Stimulated activated CD4-positive, alpha-beta T cell treated with anti-CD3 and anti-CD28 coated beads, Interleukin-15, amount 100 ng/mL, for 24 hours (primary cell): ENCODE measurements at places on chromosomes 11 and 22.

DNA sequence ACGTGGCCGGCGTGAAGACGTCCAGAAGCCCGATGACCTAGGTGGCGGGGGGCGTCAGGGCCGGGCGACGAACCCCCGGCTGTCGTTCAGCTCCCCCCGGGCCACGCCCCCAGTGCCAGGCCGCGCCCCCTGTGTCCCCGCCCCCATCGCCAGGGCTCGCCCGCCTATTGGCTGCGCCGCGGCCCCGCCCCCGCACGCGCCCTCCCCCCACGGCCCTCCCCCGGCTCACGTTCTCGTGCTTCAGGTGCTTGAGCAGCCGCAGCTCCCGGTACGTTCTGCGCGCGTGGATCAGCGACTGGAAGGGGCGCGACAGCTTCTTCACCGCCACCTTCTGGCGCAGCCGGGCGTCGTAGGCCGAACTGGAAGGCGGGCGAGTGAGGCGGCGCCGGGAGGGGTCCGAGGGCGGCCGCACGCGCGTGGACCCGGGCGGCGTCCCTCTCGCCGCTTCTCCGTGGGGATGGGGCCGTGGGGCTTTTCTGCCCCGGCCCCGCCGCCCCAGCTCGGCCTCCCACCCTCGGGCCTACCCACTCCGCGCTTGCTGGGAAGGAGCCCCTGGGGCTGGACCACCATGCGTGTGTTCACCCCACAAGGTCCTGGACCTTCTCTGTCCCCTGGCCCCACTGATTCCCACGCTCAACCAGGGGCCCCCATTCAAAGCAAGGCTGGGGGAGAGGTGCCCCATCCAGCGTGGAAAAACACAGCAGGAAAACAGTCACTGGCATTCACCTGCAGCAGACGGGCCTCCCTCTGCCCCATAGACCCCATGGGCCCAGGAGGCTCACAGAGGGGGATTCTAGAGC lies 2.4 kb downstream of the MAPK11 start:
- peak; percentile 69 for DNase-seq

GRCh38 chr22:41862160-41862529 lies 29.2 kb downstream of the SREBF2 start:
- peak; percentile 59 for DNase-seq

GRCh38 chr11:20027556-20028013 lies 132.7 kb downstream of the DBX1 start:
- no peak for DNase-seq

DNA sequence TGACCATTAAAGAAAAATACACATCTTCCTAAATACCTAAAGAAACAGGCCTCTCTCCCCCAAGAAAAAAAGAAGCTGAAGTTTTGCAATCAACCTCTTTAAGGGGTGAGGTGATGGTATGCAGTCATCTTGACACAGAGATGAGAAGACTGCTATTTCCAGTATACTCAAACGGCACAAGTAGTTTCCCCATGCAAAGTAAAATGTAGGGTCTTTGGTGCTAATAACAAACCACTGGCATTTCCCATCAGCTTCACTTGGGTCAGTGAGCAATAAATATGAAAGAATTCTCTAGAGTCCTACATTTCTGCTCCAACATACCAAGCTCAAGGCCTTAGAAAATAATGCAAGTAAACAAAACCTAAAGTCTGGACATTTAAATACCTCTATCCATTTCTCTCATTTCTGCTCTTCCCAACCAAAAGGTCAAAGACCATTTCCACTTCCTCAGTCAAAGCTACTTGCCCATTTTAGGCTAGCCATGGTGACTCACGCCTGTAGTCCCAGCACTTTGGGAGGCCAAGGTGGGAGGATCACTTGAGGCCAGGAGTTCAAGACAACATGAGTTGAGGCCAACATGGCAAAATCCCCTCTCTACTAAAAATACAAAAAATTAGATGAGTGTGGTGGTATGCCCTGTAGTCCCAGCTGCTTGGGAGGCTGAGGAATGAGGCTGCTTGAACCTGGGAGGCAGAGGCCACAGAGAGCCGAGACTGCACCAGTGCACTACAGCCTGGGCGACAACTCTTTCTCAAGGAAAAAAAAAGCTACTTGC lies 39.5 kb upstream of the CHRNA10 start:
- DNase-seq, result no peak

- DNase-seq, result no peak
Measured at GRCh38 chr11:120020981-120021380, 116.9 kb downstream of the TRIM29 start.

GRCh38 chr22:50086526-50086925 lies 1.3 kb upstream of the MLC1 start:
- DNase-seq, result no peak

DNA sequence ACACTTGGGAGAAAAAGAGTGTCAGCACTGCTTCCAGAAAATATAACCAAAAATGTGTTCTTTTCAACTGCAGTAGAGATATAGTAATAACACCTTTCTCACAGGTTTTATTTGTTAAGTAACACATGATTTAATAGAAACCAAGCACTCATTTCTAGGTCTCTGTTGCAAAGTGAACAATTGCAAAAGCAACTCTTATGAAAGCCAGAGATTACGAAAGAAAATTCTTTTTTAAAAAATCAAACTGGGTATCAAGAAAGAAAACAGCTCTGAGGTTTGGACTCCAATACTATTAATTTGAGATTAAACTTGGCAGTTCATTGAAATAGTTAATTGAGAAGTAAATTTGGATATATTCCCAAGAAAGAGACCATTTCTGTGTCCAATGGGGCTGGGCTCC lies 9.8 kb upstream of the XKR3 start:
- DNase-seq, result no peak

GRCh38 chr11:12811861-12812260 lies 137.6 kb downstream of the TEAD1 start:
- no peak for DNase-seq

DNA sequence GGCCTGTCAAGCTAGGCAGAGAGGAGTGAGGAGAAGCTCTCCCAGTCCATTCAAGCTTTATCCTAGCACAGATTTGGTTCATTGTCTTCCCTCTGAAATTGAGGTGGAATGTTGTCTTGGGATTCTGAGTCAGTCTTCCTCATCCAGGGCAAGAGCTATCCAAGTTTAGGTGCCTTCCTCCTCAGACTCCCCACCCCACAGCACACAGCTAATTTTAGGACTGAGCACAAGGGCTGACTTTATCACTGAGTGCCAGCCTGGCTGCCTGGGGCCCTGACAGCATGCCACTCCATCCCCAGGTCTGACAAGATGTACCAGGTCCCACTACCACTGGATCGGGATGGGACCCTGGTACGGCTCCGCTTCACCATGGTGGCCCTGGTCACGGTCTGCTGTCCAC lies 2.6 kb downstream of the PGAP2 start:
- DNase-seq, result no peak

DNA sequence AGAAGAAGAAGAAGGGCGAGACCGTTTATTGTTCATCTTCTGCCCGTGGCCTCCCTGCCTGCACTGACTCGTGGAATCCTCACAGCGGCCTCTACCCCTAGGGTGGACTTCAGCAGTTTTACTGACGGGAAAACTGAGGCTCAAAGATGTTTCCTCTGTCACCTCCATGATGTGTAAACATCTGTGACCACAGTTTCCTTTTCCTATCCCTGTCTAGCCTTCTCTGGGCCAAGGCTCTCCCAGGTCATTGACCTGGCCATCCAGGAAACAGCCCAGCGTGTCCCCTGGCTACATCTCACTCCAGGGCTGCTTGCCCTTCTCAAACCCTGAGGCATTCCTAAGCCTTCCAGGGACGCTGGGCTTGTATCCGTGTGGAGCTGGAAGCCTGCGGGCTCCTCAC lies 49.0 kb upstream of the GCAT start:
- no peak for DNase-seq

- no peak for DNase-seq
Measured at GRCh38 chr22:42587588-42588175, 27.0 kb downstream of the POLDIP3 start.

DNA sequence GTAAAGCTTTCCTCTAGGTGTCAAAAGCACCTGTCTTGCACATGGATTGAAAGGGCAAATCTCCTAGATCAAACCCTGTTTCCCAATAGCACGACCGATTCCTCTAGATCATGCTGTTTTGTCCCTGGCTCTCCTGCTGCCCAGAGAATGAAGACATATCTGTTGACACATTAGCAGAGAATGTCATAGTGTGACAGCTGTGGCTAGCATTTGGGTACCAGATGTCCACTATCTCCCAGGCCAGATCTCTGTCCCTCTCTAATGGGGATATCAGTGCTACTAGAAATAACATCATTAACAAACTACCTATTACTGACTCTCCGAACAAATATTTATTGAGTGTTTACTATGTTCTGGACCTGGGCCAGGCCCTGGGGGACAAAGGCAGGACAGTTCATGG lies 72.4 kb upstream of the ISX start:
- DNase-seq, result no peak
